ENCODE measurements at places on chromosomes 16 and 17.

- DNase-seq = peak; percentile 1
These were observed 41.4 kb upstream of the MMP2 start for GRCh38 chr16:55437625-55438024.

DNA sequence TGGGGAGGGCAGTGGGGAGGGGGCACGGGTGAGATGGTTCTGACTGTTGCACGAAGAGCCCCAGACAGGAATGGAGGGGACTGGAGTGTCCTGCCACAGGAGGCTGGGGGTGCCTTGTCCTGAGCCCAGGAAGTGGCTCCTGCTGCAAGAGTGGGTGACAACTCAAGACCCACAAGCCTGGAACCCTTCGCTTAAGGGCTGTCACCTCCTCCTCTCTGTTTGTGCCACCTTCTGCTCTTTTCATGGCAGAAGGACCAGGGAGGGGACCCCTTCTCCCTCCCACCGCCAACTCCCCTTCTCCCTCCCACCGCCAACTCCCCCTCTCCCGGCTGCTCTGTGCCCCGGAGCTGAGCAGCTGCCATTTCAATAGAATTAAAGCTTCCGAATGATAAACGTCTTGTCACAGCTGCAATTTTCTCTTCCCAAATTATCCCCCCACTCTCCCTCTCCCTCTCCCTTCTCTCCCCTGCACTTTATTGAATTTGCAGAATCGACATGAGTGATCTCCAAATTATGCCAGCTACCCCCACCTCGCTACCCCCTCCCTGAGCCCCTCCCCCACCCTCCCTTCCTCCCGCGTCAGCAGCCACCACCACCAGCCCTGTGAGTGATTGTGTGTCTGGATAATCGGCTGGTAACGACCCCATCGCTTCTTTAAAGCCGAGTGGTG is 13.7 kb downstream of the GJD3 start:
- DNase-seq = no peak

DNA sequence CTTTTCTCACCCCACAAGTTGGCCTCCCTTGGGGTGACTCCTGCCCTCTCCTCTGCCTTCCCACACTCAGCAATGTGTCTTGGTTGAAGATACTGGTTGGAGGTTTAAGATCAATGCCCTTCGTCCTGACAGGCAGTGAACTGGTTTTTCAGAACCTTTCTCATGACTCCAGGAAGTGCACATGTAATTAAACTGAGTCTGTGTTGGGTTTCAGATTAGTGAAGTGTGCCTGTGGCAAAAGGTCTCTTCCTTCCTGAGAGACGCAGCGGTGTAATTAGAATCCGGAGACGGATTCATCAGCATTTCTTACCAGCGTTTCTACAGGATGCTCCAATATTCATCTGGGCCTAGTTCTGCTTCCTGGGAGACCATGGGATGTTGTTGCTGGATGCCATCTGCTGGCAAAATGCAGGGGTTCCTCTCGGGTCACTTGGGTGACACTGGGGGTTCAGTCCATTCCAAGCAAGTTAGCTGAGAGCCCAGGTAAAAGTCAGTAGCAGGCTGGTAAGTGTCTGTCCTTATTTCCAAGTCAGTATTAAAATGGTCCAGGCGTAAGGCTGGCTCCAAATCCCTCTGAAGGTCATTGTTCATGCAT is 233.3 kb downstream of the XYLT1 start:
- DNase-seq = no peak

GRCh38 chr17:6701719-6702118 is 11.4 kb downstream of the SLC13A5 start:
- peak; percentile 15 for DNase-seq

DNA sequence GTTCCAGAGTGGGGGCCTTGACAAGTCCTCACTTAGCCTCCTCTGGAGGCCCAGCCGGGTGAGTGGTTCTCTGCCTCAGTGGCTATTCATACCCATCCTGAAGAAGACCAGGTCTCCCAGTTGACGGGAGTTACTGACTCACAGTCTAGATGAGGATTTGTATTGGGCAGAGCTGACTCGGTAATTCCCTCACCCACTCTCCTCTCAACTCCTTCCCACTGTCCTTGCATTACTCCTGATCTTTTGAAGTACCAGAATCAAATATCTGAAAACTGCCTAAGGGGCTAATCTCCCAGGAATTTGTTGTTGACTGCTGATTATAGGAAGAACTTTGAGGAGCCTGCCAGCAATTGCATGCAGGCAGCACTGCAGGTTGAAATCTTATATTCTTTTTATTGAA is 14.2 kb downstream of the SAP30BP start:
- DNase-seq = no peak

GRCh38 chr16:23843143-23843542 is 7.4 kb downstream of the PRKCB start:
- DNase-seq = no peak

DNA sequence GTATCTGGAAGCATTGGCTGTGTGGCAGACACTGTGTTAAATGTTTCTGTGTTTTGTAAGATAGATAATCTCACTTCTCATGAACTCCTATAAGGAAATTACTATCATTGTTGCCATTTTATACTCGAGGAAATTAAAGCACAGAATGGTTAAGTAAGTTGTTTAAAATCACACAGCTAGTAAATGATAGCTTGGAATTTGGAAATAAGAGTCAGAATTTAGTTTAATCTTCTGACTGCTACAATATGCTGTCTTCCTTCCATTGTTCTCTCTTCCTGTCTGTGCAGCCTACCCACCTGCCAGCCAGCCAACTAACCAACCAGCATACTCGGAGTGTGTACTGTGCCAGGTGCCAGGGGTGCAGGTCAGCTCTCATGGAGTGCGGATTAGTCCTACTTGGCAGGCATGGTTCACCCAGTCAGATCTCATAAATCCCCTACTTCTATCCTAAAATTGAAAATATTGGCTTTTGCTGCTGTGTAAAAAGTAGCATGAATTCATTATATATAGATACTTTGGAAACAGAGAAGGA is 79.9 kb upstream of the LGALS9 start:
- no peak for DNase-seq

- no peak for DNase-seq
These were observed 85.6 kb downstream of the OMG start for GRCh38 chr17:31211352-31212012.

DNA sequence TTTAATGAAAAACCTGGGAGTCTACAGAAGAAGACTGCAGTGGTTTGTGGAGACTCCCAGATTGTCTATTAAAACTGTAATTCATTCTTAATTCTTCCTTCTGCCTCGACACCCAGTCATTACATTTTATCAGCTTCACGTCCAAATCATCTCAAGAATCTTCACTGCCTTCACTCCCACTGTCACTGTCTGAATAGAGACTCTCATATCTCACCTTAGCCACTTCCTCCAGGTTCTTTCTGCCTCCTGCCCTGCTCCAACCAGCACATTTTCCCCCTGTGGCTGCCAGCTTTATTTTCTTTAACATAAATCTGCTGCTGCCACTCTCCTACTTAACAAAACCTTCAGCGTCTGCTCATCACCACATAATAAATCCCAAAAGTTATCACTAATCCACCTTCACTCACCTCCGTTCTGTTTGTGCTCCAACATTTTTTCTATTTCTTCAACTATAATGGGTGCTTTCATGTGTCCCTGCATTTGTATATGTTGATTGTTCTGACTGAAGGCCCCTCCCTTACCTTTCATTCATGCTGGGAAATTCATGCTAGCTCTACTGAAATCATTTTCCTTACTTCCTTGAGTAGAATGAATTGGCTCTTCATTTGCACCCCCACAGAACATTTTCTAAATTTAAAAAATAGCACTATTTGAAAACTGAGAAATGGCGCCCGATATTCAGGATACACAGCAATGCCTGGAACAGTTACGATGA is 38.9 kb downstream of the KCNJ2 start:
- DNase-seq = no peak

DNA sequence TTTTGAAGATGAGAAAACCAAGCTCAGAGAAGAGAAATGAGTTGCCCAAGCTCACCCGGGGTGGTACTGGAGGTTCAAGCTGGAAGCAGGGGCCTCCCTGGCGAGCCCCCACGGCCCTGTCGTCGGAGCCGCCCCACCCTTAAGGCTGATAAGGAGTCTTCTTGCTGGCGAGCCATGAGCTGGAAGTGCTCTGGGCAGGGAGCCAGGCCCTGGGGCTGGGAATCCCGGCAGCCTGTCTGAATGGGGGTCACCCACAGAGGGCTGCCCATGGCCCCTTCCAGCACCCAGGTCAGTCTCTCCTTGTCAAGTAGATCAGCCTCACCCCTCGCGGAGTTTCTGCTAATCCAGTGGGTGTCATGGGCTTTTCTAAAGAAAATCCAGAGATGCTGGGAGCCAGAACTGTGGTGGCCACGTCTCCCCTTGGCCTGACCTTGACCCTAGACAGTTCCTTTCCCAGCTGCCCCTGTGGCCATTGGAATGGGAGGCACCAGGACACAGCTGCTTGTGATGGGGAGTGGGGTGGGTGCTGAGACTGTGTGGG is 1.2 kb upstream of the P2RX1 start:
- peak; percentile 21 for DNase-seq

DNA sequence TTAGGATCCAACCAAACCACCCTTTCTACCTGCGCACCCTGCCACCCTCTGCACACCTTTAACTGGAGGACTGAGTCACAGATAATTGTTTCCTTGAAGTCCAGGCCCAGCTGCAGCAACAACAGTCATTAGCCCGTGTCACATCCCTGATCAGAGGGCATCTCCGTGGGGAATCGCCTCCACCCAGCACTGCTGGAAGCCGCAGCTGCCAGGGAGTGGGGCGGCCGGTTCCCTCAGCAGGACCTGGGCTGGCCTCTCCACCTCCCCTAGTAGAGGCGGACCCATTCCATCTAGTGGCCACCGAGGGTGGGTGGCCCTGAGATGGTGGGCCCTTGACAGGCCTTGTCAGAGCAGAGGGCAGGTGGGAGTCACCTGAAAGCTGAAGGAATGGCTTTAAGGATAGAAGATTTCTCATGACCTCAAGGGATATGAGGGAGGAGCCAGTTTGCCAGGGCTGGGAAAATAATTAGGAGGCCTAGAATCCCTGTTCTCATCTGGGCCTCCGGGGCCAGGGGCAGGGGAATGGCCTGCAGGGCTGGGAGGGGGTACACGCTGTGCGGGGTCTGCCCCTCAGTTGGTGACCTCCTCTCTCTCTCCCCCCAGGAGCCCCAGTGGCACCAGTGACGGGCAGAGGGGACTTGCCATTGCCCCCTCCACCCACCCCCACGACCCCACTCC is 6.2 kb downstream of the PRSS53 start:
- no peak for DNase-seq

DNA sequence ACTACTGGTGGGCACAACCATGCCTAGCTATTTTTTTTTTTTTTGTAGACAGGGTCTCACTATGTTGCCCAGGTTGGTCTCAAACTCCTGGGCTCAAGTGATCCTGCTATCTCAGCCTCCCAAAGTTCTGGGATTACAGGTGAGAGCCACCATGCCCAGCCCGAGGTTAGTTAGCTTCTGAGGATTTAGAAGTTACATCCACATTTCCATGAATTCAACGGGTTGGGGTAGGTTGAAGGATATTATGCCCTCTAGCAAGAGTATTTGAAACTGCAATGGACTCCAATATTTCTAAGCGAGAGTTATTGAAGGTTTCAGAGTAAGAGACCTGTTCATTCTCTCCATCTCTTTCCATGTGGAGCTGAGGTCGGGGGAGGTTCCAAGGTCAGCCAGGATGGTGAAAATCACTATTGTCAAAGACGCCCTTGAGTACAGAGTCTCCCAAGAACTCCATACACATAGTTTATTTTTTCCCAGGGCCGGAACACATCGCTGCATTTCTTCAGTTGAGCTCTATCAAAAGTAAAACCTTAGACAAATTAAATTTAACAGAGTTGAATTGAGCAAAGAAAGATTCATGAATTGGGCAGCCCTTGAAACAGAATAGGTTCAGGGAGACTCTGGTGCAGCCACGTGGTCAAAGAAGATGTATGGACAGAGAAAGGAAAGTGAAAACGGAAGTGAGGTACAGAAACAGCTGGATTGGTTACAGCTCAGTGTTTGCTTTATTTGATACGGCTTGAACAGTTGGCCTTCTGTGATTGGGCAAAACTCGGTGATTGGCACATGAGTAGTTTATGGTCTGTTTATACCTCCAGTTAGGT is 19.0 kb upstream of the ITPRIPL2 start:
- DNase-seq = peak; percentile 10

DNA sequence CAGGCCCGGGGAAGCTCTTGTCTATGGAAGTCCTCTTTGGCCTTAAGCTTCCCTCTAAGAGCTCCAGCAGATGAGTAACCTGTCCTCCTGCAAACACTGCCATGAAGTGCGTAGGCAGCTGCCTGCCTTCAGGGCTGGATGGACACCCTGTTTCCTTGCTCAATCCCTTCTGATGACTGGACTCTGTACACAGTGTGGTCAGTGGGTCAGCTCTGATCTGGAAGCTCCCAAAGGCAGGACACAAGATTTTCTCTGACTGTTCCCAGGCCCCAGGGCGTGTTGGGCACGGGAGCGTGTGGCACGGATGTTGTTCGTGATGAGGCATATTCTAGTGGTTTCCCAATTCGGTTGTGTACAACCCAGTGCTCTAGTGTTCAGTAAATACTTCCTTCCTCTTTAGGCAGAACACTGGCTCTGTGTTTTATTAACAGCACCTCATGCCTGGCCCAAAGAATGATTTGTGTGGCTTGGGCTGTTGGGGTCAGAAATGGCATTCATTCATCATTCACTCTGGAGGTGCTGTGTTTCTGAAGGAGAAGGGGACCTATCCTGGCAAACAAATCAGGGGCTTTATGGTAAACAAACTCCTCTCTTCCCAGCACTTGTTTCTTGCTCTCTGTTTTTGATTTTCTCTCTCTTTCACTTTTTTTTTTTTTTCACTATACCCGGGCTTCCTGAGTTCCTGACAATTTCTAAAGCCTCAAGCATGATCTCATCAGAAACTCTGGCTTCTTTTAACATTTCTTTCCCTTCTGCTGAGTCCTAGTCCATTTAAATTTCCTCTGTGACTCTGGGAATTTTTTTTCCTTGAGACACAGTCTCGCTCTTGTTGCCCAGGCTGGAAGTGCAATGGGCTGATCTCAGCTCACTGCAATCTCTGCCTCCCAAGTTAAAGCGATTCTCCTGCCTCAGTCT is 12.0 kb upstream of the RNF157 start:
- peak; percentile 44 for DNase-seq

DNA sequence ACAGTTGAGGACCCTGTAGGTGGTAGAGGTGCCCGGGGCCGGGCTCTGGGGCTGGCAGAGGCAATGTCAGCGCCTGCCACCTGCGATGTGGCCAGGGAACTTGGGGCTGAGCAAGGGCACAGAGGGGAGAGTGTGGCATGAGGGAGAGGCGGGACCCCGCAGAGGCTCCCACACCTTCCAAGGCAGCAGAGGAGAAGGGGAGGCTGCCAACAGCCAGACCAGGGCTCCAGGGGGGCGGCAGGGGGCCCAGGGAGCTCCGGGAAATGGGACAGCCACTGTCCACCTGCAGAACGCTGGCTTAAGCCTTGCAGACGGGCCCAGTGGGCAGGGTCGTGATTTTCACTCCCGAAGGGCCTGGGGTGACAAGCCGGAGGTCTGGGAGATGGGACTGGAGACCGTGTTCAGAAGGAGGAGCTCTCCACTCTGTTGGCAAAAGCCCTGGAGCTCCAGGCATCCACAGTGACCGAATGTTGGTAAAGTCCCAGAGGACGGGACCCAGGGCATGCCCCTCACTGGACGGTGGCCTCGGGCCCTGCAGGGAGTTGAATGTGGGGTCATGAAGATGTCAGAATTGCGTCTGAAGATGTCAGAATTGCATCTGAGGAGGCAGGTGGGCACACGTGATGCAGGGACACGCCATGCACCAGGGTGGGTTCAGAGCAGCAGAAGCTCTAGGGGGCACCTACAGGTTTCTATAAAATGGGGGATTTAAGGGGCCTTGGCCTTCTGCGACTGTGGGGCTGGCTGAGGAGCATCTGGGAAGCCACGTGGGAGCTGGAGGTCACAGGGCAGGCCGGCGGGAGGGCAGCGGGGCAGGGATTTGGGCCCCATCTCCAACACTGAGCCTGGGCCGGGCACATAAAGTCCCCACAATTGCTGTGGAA is 18.6 kb downstream of the CD7 start:
- no peak for DNase-seq

GRCh38 chr16:89619840-89620239 is 6.4 kb downstream of the DPEP1 start:
- no peak for DNase-seq

All from CD4-positive, alpha-beta T cell treated with Interleukin-1 beta for 1 hour (primary cell).